ENCODE measurements at places on chromosomes 16 and 17. TPM values are rescaled to one million over a fixed set of nuclear protein-coding genes. Genes with fewer than 3 reads are reported as not detected.
A peak's percentile ranks its signal among the peaks of the same experiment; 100 is the strongest.

The NR1D1 gene
- 6.5 TPM for total RNA-seq

The PMFBP1 gene
- 0.33 TPM for total RNA-seq

The ASGR1 gene
- total RNA-seq, result 2.8 TPM

GRCh38 chr17:557371-557770 is 157.3 kb downstream of the VPS53 start:
- DNase-seq, result peak; percentile 32

- no peak for DNase-seq
These were observed 12.6 kb downstream of the CHST6 start for GRCh38 chr16:75482434-75483205.
